T-helper 1 cell (primary cell): ENCODE measurements at places on chromosomes 7 and 10.

DNA sequence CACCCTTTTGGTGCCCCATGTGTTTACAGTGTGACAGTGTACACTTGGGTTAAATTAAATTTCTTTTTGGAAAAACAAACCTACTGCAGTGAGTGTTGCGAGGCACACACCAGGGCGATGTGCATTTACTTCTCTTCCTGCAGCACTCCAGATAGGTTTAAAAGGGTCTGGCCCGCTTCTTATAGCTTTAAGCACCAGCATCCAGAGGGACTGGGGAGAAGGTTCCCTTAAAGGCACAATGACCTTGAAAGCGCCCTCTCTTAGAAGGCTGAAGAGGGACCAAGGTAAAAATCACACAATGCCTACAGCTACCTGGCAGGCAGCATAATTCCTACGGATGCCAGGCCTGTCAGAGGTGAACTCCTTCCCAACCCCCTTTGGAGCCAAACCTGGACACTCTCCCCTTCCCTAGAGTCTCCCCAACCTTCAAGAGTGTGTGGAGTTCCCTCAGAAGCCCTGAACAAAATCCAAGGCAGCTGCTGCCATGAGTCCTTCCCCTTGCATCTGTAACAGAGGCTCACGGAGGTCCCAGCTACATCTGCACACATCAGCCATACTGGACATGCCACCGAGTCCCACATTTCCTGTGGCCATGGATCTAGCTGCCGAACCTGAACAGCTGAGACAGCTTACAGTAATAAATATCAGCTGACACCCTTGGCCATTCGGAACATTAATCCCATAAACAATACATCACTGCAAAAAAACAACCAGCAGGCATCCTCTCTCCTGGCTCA is 33.2 kb downstream of the TRIM8 start:
- no peak for DNase-seq

DNA sequence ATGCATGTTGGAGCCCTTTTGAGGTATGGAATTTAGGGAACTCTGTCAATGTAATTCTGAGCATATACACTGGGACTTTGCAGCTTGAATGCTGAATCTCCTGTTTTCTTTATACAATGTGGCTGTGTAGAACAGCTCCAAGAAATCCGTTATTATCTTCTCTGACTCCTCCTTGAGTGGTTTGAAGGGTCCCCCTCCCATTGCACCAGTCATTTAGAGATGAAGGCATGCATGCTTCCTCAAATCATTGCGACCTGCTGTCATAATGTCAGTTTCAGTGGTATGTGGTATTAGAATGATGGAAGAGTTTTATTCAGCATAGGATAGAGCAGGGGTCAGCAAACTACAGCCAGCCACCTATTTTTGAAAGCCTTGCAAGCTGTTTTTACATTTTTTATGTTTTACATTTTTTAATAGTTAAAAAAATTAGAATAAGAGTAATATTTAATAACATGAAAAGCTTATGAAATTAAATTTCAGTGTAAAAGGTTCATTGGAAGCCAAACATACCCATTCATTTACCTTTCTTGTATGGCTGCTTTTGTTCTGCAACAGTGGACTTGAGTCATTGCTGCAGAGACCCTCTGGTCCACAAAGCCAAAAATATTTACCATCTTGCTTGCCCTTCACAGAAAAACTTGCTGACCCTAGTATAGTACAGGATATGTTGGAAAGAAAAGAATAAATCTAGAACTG is 8.1 kb downstream of the STK17A start:
- DNase-seq: no peak

GRCh38 chr7:144437370-144438191 is 34.1 kb upstream of the NOBOX start:
- DNase-seq: peak; percentile 50

GRCh38 chr10:110168601-110169481 is 38.6 kb upstream of the MXI1 start:
- no peak for DNase-seq

DNA sequence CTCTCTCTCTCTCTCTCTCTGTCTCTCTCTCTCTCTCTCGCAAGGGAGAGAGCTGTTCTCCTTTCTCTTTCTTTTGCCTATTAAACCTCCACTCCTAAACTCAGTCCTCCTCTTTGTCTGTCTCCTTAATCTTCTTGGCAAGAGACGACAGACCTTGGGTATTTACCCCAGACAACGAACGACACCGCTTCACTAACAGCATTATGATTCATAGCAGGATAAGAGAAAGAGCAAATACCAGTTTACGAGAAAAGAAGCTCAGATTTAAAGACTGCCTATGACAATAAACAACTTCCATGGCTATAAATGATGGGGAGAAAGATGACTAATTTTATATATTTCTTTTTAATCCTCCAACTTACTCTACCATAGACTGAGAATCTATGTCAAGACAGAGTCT is 1396.5 kb upstream of the CELF2 start:
- no peak for DNase-seq

DNA sequence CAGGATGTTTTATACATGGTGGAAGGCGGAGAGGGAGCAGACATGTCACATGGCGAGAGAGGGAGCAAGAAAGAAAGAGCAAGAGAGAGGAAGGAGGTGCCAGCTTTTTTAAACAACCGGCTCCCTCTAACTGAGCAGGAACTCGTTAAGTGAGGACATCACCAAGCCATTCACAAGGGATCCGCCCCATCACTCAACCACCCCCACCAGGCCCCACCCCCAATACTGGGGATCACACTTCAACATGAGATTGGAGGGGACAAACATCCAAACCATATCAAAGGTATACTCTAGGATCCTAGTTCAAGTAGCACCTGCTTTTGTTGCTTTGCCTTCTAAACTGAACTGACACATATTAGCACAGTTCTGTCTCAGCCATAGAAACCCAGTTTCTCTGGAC is 141.9 kb upstream of the KLF14 start:
- DNase-seq: no peak

GRCh38 chr10:45487735-45488134 is 113.7 kb downstream of the ALOX5 start:
- no peak for DNase-seq
